Osteocyte (in vitro differentiated cells): ENCODE measurements at places on chromosomes 2 and 18. TPM values are rescaled to one million over a fixed set of nuclear protein-coding genes. Genes with fewer than 3 reads are reported as not detected.
A peak's percentile ranks its signal among the peaks of the same experiment; 100 is the strongest.

GRCh38 chr2:55511508-55512124 is 7.9 kb upstream of the CFAP36 start:
- no peak overlapping the region for H3K27ac ChIP-seq
- no peak for DNase-seq
- H3K27me3 ChIP-seq: peaks cover 4% of the 10 kb centered on the region
- peaks cover 2% of the 10 kb centered on the region for H3K4me1 ChIP-seq

- H3K4me1 ChIP-seq: peaks cover 13% of the 10 kb centered on the region
These were observed 12.8 kb downstream of the SOCS6 start for GRCh38 chr18:70301667-70302066.

- no peaks in the 10 kb centered on the region for H3K4me1 ChIP-seq
- DNase-seq: no peak
- no peaks in the 10 kb centered on the region for H3K36me3 ChIP-seq
These were observed 238.3 kb downstream of the TDRD15 start for GRCh38 chr2:21361957-21362486.

The ZC3H15 gene
- 43.7 and 46.6 TPM in 2 replicates for total RNA-seq

The PIEZO2 gene
- total RNA-seq: 134 and 139 TPM in 2 replicates

The TDRD15 gene
- not detected in 2 replicates for total RNA-seq

The PPM1G gene
- total RNA-seq: 70.7 and 74.2 TPM in 2 replicates

- DNase-seq: no peak
- H3K4me3 ChIP-seq: no peak overlapping the region
- H3K4me1 ChIP-seq: no peaks in the 10 kb centered on the region
- no peaks in the 10 kb centered on the region for H3K36me3 ChIP-seq
- H3K27ac ChIP-seq: no peak overlapping the region
These were observed 89.8 kb upstream of the CYRIA start for GRCh38 chr2:16755442-16755841.

- no peaks in the 10 kb centered on the region for H3K36me3 ChIP-seq
- no peak for DNase-seq
- H3K4me3 ChIP-seq: no peak overlapping the region
- H3K27me3 ChIP-seq: peaks cover 14% of the 10 kb centered on the region
- no peaks in the 10 kb centered on the region for H3K4me1 ChIP-seq
These were observed 139.0 kb downstream of the MSH2 start for GRCh38 chr2:47541848-47542450.

The TUBA3E gene
- total RNA-seq: not detected in 2 replicates

DNA sequence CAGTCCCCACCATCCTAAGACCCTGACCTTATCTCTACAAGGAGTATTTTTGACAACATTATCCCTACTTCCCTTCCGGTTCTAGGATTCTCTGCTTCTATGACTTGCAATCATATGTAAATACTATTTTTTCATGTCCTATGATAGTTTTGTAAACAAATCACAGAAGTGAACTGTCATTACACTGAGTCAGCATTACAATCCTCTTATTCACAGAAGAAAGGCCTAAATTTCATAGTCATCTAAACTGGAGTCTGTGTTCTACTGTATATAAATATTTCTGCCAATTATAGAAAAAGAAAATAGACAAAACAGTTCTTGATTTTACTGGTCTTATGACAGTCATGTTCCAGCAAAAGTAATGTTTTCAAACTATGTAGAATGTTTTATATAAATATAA is 265.1 kb downstream of the NCKAP5 start:
- H3K27ac ChIP-seq: no peak overlapping the region
- DNase-seq: no peak
- H3K27me3 ChIP-seq: no peaks in the 10 kb centered on the region

DNA sequence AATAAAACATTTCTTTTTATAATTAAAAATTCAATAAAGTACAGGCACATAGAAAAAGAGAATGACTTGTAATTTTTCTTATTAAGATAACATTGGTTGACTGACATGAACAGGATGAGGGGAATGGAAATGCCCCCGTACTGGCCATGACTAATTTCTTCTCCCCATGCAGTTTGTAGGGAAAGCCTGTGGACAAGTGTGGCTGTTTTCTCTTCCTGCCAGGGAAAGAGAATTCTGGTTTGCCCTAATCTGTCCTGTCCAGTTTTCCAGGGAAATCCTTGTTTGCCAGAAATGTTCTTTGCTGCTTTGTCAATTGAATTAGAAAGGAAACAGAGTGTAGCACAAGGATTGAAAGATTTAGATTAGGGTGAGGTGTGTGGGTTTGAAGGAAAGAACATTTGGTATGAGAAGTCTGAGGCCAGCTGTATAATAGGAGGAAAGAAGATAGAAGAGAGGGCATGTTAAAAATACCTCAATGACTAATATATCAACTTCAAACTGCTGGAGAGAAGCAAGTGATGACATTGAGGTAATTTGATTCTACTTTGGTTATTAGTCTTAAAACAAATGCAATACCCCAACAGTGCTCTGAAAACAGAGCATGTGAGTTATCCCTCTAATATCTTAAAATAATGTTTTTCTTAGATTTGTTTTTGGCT is 593.9 kb upstream of the ZNF804A start:
- DNase-seq: no peak
- H3K4me1 ChIP-seq: no peaks in the 10 kb centered on the region
- no peak overlapping the region for H3K4me3 ChIP-seq
- H3K36me3 ChIP-seq: no peaks in the 10 kb centered on the region

GRCh38 chr2:182631299-182631698 is 84.8 kb upstream of the DNAJC10 start:
- no peak for DNase-seq
- H3K4me3 ChIP-seq: no peak overlapping the region
- no peaks in the 10 kb centered on the region for H3K36me3 ChIP-seq
- peaks cover 1% of the 10 kb centered on the region for H3K4me1 ChIP-seq
- H3K27me3 ChIP-seq: no peaks in the 10 kb centered on the region

- H3K4me3 ChIP-seq: no peak overlapping the region
- DNase-seq: no peak
- H3K27me3 ChIP-seq: peaks cover 15% of the 10 kb centered on the region
- H3K4me1 ChIP-seq: no peaks in the 10 kb centered on the region
- H3K27ac ChIP-seq: no peak overlapping the region
- H3K36me3 ChIP-seq: no peaks in the 10 kb centered on the region
These were observed 328.0 kb upstream of the CRIM1 start for GRCh38 chr2:36027616-36028015.

GRCh38 chr2:38685116-38685735 is 19.3 kb downstream of the GALM start:
- H3K4me3 ChIP-seq: no peak overlapping the region
- no peaks in the 10 kb centered on the region for H3K27me3 ChIP-seq
- H3K4me1 ChIP-seq: peaks cover 13% of the 10 kb centered on the region
- peaks cover 6% of the 10 kb centered on the region for H3K36me3 ChIP-seq
- H3K27ac ChIP-seq: no peak overlapping the region
- no peak for DNase-seq

DNA sequence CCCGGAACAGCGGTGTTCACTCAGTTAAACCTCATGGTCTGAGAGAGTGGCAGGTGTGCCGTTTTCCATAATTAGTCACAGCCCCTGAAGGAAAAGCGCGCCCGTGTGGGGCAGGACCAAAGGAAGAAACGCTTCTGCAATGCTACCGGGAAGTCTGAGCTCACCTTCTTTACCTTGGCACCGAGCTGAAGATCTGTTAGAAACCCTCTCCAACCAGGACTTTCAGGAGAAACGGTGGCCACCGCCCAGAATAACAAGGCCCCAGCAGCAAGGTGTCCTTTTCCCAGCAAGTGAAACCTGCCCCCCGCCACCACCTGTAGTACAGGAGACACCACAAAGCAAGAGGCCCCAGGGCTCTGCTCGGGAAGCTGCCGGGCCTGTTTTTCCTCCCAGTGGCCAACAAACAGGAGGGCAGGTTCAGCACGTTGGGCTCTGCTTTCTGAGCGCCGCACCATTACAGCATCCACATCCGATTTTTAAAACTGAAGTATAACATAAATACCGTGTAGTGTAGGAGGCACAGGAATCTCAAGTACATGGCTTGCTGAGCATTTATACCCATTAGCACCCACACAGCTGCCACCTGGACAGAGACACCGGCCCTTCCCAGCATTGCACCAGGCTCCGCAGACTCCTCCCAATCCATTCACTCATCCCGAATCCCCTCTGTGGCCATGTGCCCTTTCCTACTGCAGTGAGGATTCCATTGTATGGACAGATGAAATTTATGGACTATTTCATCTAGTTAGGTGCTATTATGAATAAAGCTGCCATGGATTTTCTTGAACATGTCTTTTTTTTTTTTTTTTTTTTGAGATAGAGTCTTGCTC is 121.8 kb upstream of the RIOK3 start:
- peaks cover 5% of the 10 kb centered on the region for H3K4me1 ChIP-seq
- no peak for DNase-seq
- no peak overlapping the region for H3K27ac ChIP-seq
- peaks cover 20% of the 10 kb centered on the region for H3K36me3 ChIP-seq
- no peak overlapping the region for H3K4me3 ChIP-seq

- peaks cover 47% of the 10 kb centered on the region for H3K27me3 ChIP-seq
- H3K4me1 ChIP-seq: no peaks in the 10 kb centered on the region
- H3K27ac ChIP-seq: no peak overlapping the region
- DNase-seq: no peak
- no peak overlapping the region for H3K4me3 ChIP-seq
- H3K36me3 ChIP-seq: no peaks in the 10 kb centered on the region
These were observed 349.7 kb upstream of the TMEFF2 start for GRCh38 chr2:192544371-192544955.

GRCh38 chr2:218294430-218295022 is 2.2 kb upstream of the TMBIM1 start:
- no peak overlapping the region for H3K4me3 ChIP-seq
- no peaks in the 10 kb centered on the region for H3K27me3 ChIP-seq
- no peak overlapping the region for H3K27ac ChIP-seq
- no peaks in the 10 kb centered on the region for H3K36me3 ChIP-seq
- peaks cover 30% of the 10 kb centered on the region for H3K4me1 ChIP-seq
- DNase-seq: no peak

The MLPH gene
- total RNA-seq: 21.0 and 22.5 TPM in 2 replicates

DNA sequence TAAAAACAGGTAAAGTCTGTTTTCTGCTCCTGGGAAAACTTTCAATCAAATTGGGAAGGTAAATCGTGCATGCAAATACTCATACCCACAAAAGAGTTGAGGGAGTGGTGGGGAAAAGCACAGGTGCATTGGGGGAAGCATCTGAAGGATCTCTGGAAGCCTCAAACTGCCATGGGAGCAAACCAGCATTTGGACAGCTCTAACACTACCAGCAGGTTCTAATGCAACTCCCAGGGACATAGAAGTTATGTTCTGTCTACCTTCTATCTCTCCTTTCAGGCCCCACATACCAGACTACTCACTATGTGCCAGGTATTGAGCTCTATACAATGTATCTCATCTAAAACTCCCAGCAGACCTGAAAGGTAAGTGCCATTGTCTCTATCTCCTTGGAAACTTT is 933.7 kb downstream of the NRXN1 start:
- H3K27me3 ChIP-seq: no peaks in the 10 kb centered on the region
- H3K27ac ChIP-seq: no peak overlapping the region
- H3K4me1 ChIP-seq: no peaks in the 10 kb centered on the region
- H3K4me3 ChIP-seq: no peak overlapping the region

The KRTCAP3 gene
- 2.3 and 3.2 TPM in 2 replicates for total RNA-seq

DNA sequence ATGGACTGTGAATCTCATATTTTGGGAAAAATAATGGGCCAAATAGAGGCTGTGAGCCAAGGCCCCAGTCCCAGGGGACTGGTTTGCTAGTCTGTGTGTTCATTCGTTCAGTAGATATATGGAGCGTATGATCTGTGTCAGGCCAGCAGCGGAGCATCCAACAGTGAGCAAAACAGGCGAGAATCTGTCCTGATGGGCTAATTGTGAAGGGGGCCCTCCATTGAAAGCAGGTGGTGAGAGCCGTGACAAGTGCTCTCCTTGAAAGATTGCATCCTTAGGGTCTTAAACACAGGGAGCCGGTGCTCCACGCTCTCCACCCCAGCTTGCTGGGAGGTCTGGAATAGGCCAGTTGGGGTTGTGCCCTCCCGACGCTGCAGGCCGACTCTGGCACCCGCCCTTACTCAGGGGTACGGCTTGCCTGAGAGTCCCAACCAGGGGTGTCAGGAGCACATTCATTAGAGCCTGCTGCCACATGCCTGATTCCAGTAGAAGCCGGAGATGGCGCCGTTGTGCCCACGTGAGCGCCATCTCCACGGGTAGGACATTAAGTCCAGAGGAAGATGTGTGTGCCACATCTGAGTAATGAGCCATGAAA is 213.3 kb downstream of the SH3RF3 start:
- peak; percentile 72 for DNase-seq
- peak overlapping the region; percentile 31 for H3K27ac ChIP-seq
- peaks cover 79% of the 10 kb centered on the region for H3K4me1 ChIP-seq
- H3K27me3 ChIP-seq: no peaks in the 10 kb centered on the region

- no peaks in the 10 kb centered on the region for H3K27me3 ChIP-seq
- H3K4me3 ChIP-seq: no peak overlapping the region
These were observed 537.7 kb downstream of the SOCS6 start for GRCh38 chr18:70826571-70826970.

- no peaks in the 10 kb centered on the region for H3K4me1 ChIP-seq
- no peak overlapping the region for H3K4me3 ChIP-seq
- no peak overlapping the region for H3K27ac ChIP-seq
These were observed 32.4 kb downstream of the COMMD1 start for GRCh38 chr2:61937886-61938285.

- peaks cover 21% of the 10 kb centered on the region for H3K4me1 ChIP-seq
- no peak for DNase-seq
- peak overlapping the region; percentile 78 for H3K27ac ChIP-seq
- peak overlapping the region; percentile 81 for H3K4me3 ChIP-seq
- no peaks in the 10 kb centered on the region for H3K27me3 ChIP-seq
These were observed 20.2 kb upstream of the TUBB6 start for GRCh38 chr18:12287684-12288402.

The AQP12B gene
- total RNA-seq: not detected in 2 replicates

DNA sequence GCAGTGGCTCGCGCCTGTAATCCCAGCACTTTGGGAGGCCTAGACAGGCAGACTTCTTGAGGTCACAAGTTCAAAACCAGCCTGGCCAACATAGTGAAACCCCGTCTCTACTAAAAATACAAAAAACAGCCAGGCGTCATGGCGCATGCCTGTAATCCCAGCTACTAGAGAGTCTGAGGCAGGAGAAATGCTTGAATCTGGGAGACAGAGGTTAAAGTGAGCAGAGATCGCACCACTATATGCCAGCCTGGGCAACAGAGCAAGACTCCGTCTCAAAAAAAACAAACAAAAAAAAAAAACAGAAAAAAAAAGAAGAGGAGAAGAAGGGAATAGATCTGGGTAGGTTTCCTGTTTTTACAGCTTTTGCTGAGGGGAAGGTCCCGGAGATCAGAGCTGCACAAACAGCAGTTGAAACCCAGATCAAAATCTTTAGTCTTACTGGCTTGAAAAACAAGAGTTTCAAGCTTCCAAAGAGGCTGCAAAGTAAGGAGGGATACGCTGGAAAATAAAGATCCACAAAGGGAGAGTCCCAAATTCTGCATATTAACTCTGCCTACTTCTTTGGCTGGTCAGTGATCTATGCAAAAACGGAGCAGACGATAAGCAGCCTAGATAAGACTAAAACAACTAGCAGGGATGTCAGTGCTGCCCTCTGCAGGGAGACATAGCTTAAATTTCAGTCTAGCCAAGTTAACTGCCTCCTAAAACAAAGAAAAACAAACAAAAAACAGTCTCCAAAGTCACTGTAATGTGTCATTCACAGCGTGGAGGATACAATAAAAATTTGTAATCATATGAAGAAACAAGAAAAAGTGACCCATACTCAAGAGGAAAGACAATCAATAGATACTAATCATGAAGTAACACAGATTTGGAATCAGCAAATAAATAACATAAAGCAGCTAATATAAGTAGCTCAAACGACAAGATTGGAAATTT is 74.1 kb downstream of the TLK1 start:
- peak overlapping the region; percentile 77 for H3K27ac ChIP-seq
- H3K4me3 ChIP-seq: no peak overlapping the region
- DNase-seq: no peak
